ENCODE measurements at places on chromosomes 4 and X.

- no peak for DNase-seq
These were observed 168.5 kb upstream of the LDB2 start for GRCh38 chr4:17066972-17067371.

DNA sequence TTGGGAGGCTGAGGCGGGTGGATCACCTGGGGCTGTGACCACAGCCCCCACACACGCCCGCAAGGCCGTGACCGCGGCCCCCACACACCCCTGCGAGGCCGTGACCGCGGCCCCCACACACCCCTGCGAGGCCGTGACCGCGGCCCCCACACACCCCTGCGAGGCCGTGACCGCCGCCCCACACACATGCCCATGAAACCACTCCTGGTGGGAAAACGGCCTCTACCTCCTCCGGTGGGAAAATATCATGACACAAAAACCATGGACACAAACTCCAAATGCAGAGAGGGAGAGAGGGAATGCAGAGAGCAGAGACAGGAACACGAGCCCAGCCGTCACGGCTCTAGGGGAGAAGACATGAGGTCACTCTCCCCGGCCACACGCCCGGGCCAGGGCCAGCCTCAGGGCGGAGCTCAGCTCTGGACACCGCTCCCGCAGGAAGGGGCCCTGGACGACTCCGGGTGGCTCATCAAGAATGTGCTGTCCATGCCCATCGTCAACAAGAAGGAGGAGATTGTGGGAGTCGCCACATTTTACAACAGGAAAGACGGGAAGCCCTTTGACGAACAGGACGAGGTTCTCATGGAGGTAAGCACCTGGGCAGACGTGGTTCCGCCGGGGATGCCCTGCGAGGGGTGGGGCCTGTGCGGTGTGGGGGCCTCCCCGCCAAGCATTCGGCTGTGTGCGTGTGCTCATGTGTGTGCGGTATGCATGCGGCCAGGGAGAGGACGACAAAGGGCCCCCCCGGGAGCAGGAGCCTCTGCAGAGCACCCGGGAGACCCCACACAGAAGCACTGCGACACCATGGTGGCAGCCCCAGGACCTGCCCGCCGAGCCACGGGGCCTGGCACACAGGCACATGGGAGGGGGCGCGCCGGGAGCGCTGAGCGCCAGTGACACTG is 17.4 kb downstream of the ATP5ME start:
- DNase-seq = no peak

- DNase-seq = peak; percentile 86
These were observed 290.7 kb upstream of the TENM3 start for GRCh38 chr4:181952478-181952877.

DNA sequence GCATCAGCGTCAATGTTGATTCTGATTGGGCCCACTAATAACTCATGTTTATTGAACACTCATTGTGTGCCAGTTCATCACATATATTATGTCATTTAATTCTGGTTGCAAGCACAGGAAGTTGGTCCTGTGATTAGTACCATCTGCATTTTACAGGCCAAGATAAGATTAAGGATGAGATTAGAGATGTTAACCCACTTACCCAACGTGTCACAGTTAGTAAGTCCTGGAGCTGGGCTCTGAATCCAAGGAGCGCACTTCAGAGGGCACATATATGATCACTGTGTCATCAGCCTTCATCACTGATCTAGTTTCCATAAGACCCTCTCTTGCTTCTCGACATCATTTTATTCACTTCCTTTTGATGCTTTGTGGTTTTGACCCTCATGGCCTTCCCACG is 205.3 kb upstream of the ANXA3 start:
- DNase-seq = no peak

- peak; percentile 86 for DNase-seq
These were observed 616 bp downstream of the WDR1 start for GRCh38 chr4:10115797-10116568.

GRCh38 chr4:150447356-150447755 is 134.6 kb upstream of the MAB21L2 start:
- DNase-seq = no peak

GRCh38 chrX:44349561-44349960 is 6.1 kb upstream of the EFHC2 start:
- DNase-seq = no peak

DNA sequence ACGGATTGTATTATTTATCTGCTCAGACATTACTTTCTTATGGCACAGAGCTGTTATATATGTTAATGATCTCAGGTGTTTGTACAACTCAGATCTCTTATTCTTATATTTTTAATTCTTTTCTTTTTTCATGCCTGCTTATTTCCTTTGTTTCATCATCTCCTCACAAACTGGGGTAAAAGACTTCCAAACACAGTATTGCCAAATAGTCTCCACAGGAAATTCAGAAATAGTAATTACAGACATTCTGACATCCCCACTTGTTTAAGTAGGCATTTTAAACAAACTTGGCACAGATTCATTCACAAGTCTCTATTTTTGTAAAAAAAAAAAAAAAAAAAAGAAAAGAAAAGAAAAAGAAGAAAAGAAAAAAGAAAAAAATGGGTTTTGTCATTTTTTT is 129.7 kb upstream of the USP38 start:
- no peak for DNase-seq

DNA sequence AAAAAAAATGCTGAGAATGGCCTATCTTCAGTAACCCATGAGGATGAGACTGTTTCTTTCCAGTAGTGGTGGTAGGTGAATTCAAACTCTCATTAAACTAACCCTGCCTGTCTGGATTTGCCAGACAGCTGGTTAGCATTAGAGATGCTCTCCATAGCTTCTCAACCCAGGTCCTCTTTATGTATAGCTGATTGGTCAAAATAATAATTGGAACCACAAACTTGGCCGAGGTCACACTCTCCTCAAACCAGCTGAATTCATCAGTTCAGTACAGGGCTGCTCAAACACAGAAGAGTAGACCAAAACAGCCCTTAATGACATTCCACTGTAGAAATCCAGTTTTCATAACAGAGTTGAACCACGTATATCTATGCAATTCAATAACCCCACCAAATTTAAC is 85.3 kb downstream of the HCCS start:
- no peak for DNase-seq

DNA sequence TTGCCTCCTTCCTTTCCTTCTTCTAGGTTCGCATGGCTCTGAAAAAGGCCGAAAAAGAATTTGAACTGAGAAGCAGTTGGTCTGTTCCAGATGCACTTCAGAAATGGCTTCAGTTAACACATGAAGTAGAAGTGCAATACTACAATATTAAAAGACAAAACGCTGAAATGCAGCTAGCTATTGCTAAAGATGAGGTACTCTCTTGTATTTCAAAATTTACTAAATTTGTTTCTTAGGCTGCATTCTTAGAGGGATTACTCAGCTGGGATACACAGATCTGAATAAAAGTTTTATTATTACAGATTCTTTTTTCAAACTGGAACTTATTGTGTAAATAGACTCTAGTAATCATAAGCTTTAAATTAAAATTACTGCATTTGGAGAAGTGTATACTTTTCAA is 146.9 kb downstream of the STIM2 start:
- DNase-seq = no peak

GRCh38 chr4:1375051-1375721 is 28.2 kb downstream of the UVSSA start:
- no peak for DNase-seq

GRCh38 chrX:134761788-134762187 is 103.5 kb upstream of the PLAC1 start:
- peak; percentile 7 for DNase-seq

DNA sequence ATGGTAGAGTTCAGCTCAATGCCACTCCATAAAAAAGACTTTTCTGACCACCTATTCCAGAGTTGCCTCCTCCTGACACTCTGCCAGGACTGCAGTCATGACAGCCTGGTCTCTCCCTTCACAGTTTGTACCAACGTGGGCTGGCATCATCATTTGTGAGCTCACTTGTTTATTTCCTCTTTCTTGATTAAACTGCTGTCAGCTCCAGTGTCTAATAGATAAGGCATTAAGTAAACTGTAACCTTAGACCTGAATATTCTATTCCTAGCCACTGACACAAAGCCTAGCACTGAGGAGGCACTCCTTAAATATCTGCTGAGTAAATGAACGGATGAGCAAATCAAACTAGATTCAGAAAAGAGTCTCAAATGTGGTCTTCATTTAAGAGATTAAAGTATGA is 48.7 kb downstream of the DDX60 start:
- peak; percentile 8 for DNase-seq

GRCh38 chr4:180745019-180745418 is 1498.2 kb upstream of the TENM3 start:
- DNase-seq = no peak

- no peak for DNase-seq
These were observed 174.3 kb upstream of the ANXA10 start for GRCh38 chr4:167918077-167918476.

DNA sequence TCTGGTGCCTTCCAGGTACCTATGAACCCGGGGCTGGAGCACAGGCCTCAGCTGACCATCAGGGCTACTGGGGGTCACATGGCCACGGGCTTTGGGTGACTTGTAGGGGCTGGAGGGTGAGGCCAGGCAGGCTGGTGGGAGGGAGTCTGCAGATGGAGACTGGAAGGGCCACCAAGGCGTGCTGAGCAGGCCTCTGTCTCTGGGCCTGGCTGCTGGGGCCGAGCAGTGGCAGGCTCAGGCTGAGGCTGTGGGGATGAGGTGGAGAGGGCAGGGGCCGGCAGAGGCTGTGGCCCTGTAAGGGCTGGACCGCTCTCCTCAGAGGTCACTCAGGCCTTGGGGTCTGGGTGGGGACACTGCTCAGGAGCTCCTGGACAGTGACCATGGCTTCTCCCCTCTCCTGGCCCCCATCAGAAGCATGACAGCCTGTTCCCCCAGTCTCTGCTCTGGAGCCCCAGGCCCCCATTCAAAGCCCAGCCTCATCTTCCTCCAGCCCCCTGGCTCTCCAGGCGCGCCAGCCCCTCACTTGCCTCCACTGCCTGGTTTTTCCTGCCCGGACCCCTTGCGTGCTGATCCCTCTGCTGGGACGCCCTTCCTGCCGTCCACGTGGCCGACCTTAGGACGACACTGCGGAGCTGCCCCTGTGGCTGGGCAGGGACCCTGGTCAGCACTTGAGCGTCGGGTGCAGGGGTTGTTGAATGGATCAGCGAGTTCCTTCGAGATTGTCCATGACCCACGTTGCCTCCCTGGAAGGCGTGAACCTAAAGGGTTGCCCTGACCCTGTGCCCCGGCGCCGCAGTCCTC is 11.1 kb upstream of the NAT8L start:
- DNase-seq = no peak

DNA sequence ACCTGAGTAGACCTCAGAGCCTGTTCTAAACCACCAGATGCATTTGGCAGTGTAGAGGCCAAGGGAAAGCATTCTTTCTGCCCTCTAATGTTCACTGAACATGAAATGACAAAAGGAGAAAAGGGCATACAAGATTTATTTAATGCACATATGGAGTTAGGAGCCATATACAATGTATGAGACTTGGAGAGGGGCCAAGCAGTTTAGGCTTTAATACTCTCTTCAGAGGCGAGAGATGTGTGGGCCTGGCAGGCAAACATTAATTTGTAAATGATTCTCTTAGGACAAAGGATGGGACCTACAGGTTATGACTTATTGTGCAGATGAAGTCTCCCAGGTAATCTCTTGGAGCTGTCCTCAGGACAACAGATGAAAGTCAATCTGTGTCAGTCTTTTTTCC is 631.9 kb downstream of the ADGRL3 start:
- DNase-seq = no peak

DNA sequence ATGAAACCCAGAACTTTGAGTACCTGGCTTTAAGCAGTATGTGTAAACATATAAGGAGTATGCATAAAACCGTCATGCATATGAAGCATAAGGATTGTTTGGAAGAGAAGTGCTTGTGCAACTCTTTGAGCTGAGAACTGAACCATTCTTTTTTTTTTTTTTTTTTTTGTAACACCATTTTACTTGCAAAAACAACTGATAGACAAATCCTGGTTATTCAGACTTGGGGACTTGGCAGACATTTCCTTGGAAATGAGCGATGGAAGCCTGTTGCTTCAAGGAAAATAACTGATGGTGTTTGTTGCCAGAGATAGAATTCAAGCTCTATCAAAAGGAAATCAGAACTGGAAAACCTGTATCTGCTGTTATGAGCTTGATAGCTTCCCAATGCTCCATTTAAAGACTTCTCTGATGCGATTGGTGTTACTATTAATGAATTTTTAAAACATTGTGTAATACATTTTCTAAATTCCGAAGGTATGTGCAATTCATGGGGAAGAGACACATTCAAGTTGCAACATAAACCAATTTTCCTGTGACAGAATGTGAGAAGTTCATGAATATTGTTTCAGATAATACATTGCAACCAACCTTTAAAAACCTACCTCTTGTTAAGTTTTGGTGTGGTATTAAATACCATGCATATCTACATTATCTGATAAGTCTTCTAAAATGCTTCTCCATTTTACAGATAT is 47.0 kb upstream of the FAT1 start:
- no peak for DNase-seq

DNA sequence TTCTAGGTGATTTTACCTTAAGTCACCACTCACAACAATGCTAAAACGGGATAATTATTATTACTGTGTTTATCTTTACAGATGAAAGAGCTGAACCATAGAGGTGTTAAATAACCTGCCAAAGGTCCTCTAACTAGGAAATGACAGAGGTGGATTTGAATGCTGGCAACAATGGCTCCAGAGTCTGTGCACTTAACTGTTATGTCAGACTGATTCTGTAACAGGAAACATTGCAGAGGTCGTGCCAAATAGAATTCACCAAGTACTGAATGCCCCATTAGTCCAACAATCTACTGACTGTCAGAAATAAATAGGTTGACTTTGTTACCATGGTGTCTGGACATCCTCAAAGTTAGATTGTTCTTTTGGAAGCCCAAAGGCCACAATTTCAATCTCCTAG is 20.9 kb upstream of the USP27X start:
- DNase-seq = no peak

DNA sequence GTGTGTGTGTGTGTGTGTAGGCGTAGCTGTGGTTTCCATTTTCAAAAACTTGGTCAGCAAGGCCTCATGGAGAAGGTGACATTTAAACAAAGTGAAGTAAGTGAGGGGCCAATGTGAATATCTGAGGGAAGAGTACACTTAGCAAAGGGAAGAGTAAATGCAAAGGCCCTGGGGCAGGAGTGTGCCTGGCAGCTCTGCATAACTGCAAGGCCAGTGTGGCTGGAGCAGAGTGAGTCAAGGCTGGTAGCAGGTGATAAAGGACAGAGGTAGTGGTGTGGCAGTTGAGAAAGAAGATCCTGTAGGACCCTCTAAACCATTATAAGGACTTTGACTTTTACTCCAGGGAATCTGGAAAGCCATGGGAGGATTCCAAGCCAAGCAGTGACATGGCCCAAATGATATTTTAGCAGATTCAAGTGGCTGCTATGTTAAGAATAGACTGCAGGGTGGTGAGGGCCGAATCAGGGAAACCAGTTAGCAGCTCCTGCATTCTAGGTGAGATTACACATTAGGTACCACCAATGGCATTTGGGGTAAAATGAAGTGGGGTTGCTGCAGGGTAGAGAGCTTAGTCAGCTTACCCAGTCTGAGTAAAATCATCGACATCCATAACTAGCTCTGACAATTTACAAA is 5.9 kb upstream of the TBC1D1 start:
- DNase-seq = no peak

- DNase-seq = peak; percentile 42
These were observed 1.3 kb downstream of the NPY1R start for GRCh38 chr4:163330916-163331628.

GRCh38 chr4:151690876-151691275 is 69.9 kb downstream of the GATB start:
- DNase-seq = no peak

GRCh38 chr4:101414496-101414895 is 67.2 kb upstream of the PPP3CA start:
- DNase-seq = no peak

GRCh38 chr4:58809948-58810347 is 1699.8 kb upstream of the IGFBP7 start:
- no peak for DNase-seq

- DNase-seq = no peak
These were observed 32.2 kb downstream of the LNX1 start for GRCh38 chr4:53559021-53559620.

GRCh38 chr4:147550626-147551246 is 66.5 kb upstream of the TMEM184C start:
- DNase-seq = no peak

Data from small intestine (tissue), 16 donors.